ENCODE measurements at places on chromosomes 2 and 18.

- no peak for DNase-seq
Observed at GRCh38 chr2:222903234-222904220, 42.7 kb downstream of the ACSL3 start.

DNA sequence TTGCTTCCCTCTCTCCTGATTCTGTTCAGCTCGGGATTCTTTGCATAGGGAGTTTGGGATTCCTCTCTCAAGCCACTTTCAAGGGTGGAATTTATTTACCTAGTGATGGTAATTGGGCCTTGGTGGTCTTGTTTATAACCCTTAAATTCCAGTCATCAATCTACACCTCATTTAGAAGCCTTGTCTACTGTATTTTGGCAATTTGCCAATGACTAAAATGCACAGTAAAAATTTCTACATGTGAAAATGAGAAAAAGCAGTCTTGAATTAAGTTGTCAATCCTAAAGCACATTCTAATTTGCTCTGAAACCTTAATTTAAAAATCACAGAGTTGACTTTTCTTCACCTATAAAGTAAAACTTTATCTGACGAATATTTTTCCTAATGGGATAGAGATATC lies 749.2 kb upstream of the CRIM1 start:
- no peak for DNase-seq

DNA sequence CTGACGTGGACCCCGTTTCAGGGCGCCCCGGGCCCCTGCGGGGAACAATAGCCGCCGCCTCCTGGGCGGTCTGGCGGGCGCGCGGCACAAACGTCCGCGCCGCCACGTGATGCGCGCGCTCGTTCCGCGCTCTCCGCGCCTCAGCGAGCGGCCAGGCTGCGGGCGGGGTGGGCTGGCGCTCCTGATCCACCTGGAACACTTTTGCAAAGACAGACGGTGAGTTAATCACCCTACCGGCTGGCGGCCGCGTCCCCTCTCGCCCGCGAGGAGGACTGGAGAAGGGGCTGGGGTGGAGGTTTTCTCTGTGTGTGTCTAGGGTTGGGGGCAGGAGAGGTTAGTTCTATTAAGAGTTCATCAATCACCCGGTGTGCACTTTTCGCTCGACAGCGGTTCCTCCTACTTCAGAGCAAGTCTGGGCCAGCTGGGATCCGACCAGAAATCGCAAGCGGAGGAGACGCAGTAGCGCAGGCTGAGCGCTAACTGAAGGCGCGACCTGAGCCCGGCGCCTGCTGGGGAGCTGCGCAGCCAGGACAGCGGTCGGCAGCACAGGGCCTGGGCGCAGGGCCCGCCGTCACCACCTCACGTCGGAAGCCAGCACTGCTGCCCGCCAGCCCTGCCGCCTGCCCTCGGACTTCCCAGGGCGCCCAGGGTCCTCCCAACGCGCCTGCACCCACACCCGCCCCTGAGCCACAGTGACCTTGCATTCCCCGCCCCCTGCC lies 10.3 kb upstream of the HOXD1 start:
- DNase-seq, result no peak

- DNase-seq, result no peak
Observed at GRCh38 chr2:218074031-218074430, 5.0 kb downstream of the RUFY4 start.

DNA sequence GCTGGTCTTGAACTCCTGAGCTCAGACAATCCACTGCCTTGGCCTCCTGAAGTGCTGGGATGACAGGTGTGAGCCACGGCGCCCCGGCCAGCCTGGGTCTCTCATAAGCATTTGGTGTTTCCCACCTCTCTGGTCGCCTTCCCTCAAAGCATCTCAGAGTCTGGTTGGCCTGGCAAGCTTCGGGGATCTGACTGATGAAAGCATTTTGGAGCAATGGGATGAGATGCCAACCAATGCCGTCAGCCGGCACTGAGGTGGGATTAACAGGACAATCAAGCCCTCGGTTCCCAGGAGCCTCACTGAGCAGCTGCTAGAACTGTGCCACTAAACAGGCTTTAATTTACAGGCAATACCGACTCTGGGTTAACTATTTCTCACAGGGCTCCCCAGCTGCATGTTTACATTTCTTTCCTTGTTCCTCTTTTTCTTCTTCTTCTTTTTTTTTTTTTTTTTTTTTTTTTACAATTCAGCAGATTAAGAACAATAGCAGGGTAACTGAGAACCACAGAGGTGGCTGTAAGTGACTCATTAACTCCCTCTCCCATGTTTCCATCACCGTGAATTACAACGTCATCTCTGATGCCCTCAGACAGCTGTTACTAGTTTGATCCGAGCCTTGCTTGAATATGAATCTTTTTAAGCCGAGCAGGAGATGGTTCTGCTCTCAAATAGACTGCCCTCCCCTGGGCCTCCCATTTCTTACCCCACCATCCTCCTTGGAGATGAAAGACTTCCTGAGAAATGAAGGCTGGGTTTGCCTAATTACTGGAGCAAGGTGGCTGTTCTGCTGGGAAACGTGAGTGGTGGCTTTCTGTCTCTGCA lies 37.9 kb downstream of the ODC1 start:
- DNase-seq, result no peak

DNA sequence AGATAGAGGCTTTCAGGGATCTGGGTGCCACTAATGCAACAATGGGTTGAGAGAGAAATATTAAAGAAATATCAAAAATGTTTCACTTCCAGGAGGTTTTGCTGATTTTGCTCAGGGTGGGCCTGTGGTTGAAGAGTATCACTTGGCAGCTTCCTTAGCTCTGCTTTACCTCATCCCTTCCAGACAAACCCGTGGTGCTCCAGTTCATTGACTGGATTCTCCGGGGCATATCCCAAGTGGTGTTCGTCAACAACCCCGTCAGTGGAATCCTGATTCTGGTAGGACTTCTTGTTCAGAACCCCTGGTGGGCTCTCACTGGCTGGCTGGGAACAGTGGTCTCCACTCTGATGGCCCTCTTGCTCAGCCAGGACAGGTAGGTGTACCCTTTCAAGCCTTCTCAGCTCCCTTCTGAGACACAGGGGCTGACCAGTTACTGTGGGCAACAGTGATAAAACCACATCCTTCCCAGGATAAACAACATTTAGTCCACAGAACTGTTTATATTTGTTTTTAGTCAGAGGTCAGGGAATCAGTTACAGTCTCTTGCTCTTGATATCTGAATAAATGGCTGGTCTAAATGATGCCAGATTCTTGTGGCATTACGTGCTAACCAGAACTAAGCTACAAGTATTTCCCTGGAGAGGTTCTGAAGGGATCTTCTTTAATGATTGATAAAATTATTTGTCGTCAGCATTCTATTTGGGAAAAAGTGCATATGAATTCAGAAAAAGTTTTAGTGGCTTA lies 7.0 kb downstream of the SLC14A1 start:
- DNase-seq, result no peak

- DNase-seq, result no peak
Observed at GRCh38 chr2:162172802-162173370, 20.8 kb upstream of the GCG start.

DNA sequence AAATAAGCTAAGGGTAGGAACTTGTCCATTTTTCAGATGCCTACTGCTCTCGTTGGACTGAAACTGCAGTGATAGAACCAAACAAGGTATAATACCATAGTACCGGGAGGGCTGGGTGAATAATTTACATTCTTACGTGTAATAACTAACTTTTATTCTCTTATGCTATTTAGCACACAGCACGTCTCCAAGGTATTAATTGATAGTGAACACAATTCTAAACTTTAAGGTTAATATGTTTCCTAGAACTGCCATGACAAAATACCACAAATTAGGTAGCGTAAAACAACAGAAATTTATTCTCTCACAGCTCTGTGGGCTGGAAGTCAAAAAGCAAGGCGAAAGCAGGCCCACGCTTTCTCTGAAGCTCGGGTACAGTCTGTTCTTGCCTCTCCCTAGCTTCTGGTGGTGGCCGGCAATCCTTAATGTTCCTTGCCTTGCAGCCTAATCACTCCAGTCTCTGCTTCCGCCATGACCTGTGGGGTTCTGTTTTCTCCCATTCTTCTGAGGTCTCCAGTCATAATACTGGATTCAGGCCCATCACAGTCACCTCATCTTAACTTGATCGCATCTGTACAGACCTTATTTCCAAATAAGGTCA lies 5.6 kb upstream of the BCL2 start:
- no peak for DNase-seq

GRCh38 chr18:70390371-70391090 lies 101.7 kb downstream of the SOCS6 start:
- DNase-seq, result no peak

- no peak for DNase-seq
Observed at GRCh38 chr18:40120356-40120755, 1834.7 kb upstream of the PIK3C3 start.

GRCh38 chr18:64678048-64678447 lies 529.2 kb upstream of the LINC00305 start:
- no peak for DNase-seq

DNA sequence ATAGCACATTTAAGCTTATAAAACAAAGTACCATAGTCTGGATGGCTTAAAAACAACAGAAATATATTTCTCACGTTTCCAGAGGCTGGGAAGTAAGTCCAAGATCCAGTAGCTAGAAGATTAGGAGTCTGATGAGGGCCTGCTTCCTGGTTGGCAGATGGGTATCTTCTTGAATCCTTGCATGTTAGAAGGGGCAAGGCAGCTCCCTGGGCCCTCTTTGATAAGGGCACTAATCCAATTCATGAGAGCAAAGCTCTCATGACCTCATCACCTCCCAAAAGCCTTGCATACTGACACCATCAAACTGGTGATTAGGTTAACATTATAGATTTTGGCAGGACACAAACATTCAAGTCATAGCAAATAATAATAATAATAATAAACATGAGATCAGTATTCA lies 146.4 kb downstream of the CCDC102B start:
- DNase-seq, result no peak

DNA sequence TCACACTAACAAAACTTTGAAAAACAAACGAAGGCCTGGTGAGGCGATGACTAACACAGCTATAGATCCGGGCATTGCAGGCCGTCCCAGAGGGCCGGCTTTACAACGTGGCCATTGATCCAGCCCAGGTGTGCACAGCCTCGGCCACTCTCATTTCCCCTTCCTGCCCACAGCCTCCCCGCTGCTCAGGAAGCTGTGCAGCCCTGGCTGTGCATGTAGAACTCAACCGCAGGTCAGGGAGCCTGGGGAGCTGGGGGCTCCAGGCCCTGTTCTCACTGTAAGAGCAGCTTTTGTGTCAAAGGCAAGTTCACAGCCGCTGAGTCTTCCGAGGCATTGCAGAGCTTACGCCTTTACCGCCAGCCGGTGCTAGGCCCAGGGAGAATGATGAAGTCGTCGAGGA lies 87.2 kb downstream of the LONRF2 start:
- no peak for DNase-seq

GRCh38 chr2:188916736-188917135 lies 57.4 kb upstream of the COL3A1 start:
- no peak for DNase-seq

DNA sequence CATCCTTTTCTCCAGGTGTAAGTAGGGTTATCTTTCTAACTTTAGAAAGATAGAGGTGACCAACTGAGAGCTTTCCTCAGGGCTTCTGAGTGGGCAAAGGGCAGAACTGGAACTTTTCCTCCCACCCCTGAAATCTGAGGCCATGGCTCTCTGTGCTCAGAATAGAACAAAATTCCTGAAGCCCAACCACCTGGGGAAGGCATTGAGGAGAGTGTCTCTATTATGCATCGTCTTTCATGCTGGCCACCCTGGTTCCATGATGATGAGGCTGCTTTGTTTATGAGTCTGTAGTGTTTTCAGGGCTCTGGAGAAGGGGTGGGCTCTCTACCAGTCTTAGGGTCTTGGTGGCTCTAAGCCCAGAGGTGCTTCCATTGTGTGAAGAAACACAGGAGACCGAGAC lies 30.7 kb upstream of the IL1R1 start:
- DNase-seq, result no peak

DNA sequence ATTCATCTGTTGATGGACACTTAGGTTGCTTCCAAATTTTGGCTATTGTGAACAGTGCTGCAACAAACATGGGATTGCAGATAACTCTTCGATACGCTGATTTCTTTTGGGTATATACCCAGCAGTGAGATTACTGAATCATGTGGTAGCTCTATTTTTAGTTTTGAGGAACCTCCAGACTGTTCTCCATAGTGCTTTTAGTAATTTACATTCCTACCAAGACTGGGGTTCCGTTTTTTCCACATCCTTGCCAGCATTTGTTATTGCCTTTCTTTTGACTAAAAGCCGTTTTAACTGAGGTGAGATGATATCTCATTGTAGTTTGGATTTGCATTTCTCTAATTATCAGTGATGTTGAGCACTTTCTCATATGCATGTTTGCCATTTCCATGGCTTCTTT lies 200.3 kb downstream of the MBD5 start:
- DNase-seq, result no peak

GRCh38 chr2:190126798-190127197 lies 64.3 kb upstream of the MSTN start:
- no peak for DNase-seq

DNA sequence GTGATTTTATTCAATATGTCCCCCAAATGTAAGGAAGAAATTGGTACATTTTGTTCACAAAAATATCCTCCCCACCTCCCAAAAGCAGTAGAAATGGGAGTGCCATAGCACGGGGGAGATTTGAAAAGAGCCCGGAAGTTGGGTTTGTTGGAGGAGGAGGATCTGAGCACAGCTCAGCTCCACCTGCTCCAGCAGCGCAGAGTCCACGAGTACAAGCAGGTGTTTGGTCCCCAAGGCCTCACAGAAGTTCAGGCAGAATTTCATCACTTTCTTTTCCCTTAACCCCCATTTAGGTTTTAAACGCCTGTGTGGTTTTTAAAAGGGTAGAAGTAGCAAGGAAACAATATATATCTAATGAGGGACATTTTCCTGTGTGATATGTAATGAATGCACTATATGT lies 56.0 kb downstream of the TRAPPC12 start:
- no peak for DNase-seq

DNA sequence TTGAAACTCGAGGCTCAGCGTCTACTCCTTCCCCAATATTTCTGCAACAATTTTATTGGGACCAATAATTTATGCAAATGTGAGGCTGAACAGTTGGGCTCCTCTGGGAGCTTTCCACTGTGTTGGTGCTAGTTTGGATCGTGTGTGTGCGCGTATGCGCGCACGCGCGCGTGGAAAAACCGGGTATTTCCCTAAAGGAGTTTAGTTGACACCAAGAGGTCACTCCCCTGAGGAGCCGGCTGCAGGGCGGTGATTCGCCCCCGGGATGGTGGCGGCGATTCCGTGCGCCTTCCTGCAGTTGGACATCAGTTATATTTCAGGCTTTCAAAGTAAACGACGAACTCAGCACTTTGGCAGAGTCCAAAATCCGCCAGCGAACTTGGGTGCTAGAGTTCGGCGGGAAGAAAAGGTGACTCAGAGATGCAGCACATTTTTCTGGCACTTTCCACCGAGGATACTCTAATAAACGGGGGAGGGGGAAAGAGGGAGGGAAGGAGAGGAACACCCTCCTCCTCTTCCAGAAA lies 186.5 kb upstream of the FANCL start:
- no peak for DNase-seq

- no peak for DNase-seq
Observed at GRCh38 chr18:37854396-37854795, 288.8 kb upstream of the CELF4 start.

DNA sequence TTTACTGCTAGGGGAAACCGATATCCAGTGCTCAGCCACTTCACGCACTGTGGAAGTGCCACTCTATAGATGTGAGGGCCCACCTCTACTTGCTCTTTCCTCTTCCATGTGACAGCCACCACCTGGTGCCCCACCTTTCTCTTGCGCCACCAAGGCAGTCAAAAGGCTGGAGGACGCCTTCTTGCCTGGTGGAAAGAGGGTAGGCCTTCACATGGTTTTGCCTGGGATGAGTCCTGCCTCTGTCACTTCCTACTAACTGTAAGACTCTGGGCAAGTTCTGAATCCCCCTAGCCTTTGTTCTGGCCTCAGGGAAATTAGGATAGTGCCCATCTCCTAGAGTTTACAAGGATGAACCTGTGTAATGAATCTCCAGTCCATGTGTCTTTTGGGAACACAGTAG lies 66.1 kb upstream of the ODC1 start:
- DNase-seq, result no peak

Measured in activated T-helper 2 cell treated with anti-CD3 and anti-CD28 coated beads, Interferon-gamma antibody, Interleukin-2, Interleukin-4, amounts not matched to agents 10 μg/mL and 5 μg/mL and 100 μg/mL, durations not matched to agents 14 hours and 24 hours and 36 hours (primary cell).